ENCODE measurements at places on chromosomes 16 and 17.

- DNase-seq = peak; percentile 71
Measured at GRCh38 chr17:69856946-69857345, 218.1 kb upstream of the KCNJ16 start.

DNA sequence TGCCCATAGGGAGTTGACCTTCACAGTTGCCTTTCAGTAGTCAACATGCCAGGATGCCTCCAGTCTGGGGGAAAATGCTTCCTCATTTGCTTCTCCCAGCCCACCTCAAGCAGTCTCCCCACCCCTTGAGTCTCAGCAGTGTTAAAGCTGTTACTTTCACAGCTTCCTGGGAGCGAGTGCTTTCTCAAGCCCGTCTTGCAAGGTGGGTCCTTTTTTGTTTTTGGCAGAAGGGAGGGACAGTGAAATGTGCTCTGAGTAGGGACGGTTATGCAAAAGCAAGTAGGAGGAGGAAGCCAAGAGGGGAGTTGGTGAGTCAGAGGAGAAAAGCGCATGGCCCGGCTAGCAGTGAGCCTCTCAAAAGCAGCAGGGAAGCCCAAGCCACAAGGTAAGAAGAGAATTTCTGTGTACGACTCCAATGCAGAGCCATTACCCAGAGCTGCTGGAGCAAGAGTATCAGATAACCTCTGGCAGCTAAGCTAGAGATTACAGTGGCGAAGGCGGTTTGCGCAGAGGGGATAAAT is at the start of gene CHST4:
TSS of gene CHST4 (plus strand) at position 316 of the 521 bp plus-strand sequence. CDS start 10,252 bp downstream, outside the sequence.
- no peak for DNase-seq

- DNase-seq = no peak
Measured at GRCh38 chr17:42975265-42975664, 4.6 kb downstream of the PTGES3L start.

DNA sequence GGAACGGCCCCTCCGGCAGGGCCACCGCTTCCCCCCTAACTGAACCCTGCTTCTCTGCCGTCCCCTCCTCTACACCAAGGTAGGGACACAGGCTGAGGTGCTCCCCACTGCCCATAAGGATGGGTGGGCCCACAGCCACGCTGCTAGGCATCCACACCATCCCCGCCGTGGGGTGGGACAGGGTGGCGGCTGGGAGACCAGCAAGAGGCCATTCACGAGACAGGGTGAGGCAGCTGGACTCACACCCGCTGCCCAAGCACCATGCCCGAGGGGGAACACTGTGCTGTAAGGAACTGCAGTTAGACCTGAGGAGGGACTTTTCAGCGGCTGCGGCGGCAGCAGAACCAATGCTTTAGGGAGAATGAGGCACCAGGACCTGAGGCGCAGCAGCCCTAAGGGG is 47.5 kb upstream of the RRN3 start:
- DNase-seq = no peak

GRCh38 chr17:9855036-9855435 is 29.3 kb downstream of the GLP2R start:
- DNase-seq = no peak

- DNase-seq = no peak
Measured at GRCh38 chr16:84182680-84183571, 3.9 kb downstream of the TAF1C start.

GRCh38 chr17:63150994-63151464 is 185.0 kb downstream of the TANC2 start:
- peak; percentile 89 for DNase-seq

GRCh38 chr16:24852281-24852721 is 6.5 kb downstream of the SLC5A11 start:
- DNase-seq = no peak

DNA sequence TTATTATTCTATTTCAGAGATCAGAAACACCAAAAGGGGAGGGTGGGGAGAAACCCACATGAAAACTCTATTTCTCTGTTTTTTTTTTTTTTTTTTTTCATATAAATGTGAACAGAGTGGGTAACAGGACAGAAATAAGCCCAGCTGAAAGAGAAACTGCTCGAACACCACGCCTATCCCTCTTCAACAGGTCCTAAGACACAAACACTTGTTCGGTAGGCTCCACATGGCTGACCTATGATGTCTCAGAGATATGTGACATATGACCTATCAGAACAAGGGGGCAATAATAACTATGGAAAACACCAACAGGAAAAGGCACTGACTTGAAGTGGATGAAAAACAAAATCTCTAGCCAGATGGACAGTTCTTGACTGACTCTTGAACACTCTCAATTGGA is 44.8 kb downstream of the PARN start:
- DNase-seq = no peak

DNA sequence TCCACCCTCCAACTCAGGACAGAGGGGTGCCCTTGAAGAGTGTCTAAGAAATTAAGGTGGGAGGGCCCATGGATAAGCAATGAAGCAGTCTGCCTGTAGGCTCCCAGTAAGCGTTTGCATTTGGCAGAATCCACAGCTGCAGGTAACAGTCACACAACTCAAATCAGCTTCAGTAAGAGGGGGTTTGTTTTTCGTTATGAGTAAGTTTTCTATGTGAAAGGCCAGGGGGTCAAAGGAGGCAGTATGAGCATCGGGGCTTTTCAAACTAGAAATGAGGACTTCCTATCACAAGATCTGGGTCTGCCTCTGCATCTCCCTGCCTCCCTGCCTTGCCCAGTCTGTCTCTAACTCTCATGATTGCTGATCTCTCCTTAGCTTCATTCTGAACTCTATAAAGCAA is 128.1 kb upstream of the CCL2 start:
- no peak for DNase-seq

GRCh38 chr16:81715358-81716196 is 63.5 kb upstream of the PLCG2 start:
- no peak for DNase-seq

DNA sequence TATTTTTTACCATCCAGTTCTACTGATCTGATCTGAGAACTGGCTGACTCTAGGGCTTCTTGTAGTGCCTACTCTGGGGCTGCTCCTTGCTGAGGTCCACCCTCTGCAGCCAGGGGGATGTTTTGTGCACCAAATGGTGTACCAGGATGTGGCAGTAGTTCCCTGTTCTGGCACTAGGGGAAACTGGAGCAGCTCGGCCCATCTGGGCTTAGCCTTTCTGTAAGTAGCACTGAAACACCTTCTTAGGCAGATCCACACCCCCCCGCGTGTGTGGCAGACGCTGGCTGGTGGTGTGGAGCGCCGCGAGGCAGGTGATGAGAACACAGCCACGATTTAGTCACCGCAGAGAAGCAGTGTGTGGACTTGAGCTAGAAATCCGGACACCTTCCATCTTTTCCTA is 17.0 kb downstream of the DUSP14 start:
- DNase-seq = no peak

GRCh38 chr16:54801057-54801844 is 129.4 kb upstream of the IRX5 start:
- DNase-seq = no peak

DNA sequence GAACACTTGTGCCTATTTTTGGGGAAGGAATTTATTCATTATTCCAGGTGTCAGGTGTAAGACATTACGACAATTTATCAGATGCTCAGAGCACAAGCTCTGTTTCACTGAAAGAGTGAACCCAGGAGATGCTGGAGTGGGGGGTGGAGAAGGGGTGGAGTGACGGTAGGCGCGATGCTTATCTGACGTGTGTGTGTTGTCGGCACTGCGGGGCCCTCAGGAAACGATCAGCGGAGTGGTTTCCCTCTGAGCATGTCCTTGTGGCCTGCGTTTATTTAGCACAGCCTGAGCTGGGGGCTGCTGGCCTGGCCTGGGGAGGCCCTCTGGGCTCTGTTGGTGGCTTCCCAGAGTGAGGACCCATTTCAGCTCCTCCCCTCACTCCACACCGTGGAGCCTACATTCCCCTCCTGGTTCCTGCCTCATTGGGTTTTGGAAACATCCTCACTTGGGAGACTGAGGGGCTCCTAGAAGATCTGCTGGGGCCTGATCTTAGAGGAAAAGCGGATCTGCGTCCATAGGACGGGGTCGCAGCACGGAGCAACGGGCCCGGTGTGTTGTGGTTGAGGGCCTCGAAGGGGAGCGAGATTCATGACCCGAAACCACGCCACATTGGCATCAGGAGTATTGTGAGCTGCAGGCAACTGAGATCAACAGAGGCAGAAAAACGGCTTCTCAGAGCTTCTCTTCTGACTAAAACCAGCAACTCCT is 19.0 kb upstream of the GNG13 start:
- no peak for DNase-seq

- no peak for DNase-seq
Measured at GRCh38 chr17:16968786-16969185, 3.1 kb downstream of the TNFRSF13B start.

DNA sequence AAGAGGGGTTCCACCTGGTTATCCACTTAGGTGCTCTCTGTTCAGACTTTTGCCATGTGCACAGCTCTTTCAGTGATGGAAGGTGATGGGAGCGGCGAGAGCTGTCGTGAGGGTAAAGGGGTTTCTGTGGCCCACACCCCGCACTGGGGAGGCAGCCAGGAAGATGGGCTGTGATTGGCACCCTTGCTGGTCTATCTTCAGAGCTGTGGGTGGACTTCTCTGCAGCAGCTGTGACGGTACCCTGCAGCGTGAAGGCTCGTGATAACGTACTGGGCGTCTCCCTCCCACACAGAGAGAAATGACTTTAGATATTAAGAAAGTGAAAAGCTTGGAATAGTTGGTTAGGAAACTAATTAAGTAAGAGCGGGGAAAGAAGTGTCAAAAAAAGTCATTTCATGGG is 45.8 kb downstream of the MPRIP start:
- DNase-seq = no peak

DNA sequence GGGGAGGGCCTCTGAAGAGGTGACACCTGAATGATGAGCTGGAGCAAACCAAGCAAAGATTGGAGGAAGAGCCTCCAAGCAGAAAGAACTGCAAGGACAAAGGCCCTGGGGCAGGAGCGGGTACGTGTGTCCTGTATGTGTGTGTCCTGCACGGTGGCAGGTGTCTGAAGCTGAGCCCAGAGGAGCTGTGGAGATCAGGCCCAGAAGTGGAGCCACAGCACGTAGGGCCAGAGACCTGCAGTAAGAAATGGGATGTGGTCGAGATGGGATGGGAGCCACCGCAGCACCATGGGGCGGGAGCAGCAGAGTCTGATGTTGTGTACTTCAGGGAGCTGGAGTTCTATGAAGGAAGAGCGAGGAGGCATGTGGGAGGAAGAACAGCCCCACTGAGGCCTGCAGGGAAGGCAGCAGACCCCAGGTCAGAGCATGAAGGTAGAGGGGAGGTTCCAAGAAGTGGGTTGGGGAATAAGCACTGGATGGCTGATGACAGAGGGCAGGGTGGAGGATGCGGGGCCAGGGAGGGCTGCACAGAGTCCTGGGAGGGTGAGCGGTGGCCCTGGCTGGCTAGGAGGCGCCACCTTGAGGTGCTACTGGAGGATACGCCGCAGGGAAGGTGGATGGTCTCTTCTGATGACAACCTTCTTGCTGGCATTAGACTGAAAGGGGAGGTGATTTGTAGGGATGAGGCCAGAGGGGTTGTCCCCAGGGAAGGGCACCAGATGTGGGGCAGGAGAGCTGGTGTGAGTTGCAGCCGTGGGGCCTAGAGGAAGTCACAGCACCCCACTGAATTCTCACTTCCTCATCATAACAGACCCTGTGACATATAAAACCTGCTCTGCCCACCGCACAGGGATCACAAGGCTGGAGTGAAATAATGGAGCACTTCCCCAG is 10.6 kb upstream of the CETP start:
- DNase-seq = peak; percentile 67

GRCh38 chr16:138049-138417 is 440 bp downstream of the NPRL3 start:
- DNase-seq = peak; percentile 54

DNA sequence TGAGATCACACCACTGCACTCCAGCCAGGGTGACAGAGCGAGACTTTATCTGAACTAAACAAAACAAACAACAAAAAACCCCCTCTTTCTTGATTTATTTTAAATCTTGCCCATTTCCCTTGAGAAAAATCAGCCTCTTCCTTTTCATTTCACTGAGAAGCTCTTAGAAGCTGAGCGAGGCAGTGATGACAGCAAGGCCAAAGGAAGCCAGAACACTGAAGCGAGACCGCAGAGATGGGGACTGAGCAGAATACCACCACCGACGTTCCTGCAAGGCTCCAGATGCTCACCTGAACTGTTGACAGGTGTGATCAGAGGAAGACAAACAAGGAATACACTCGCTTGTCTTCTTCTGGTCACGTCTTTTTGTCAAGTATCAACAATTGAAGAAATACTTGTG is 30.5 kb upstream of the IRF8 start:
- no peak for DNase-seq

DNA sequence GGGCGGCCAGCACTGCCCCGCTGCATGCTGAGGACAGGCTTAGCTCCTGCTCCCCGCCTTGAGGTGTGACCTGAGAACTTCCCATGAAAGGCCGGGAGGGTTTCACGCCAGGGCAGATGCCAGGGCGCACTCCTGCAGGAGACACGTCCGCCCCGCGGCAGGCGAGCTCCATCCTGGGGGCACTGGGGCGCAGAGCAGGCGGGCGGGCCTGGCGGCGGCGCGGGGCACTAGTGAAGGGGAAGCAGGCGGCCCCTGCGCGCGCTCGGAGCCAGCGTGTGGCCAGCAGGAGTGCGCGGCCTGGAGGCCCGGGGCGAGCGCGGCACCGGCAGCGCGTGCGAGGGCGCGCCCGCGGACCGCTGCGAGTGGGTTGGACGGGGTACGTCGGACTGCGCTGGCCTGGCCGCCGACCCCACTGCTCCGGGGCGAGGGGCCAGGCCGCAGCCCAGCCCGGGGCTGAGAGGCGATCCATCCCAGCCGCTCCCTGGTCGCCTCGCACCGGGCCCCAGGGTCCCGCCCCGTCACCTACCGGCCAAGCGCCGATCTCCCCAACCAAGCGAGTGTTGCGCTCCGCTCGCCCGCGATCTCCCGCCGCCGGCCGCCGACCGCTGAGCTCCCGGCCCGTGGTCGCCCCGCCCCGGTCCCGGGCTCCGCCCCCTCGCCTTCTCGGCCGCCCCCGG is at the start of gene MAP3K14:
TSS of gene MAP3K14 (minus strand) at position 587 of the 677 bp plus-strand sequence. CDS start 26,275 bp downstream, outside the sequence.
- DNase-seq = peak; percentile 90

GRCh38 chr16:76007645-76008044 is 269.6 kb upstream of the CNTNAP4 start:
- no peak for DNase-seq

DNA sequence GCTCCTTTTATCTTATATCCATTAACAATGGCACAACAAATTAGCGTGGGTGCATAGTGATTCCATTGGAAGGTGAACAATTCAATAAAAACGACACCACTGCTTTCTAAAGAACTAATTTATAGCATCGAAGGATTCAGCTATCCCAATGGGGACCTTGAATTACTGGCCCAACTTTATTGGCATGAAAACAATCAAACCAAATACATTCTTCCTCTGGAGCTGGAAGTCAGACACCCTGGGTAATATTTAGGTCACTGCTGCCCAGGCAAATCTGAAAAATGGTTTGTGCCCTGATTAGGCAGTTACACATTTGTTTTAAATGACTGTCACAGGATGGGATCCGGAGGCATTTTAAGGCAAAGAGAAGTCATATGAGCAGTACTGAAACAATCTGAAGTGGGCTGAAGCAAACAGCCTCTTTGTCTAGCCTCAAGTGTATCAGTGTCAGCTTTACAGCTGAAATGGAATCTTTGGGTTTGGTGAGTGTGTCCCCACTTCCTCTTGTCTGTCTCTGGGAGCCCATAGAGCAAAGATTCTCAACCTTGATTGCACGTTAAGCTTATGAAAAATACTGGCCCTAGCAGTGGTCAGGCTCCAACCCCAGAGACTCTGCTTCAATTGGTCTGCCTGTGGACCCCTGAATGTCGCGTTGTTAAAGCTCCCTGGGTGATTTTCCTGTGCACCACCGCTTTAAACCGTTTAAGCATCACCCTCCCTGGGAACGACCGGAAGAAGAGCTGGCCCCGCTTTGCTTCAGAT is 30.3 kb downstream of the CDK5R1 start:
- DNase-seq = no peak

Data from muscle of leg (tissue), 16 donors.